ENCODE measurements at places on chromosomes 4 and X. TPM values are rescaled to one million over a fixed set of nuclear protein-coding genes. Genes with fewer than 3 reads are reported as not detected.

DNA sequence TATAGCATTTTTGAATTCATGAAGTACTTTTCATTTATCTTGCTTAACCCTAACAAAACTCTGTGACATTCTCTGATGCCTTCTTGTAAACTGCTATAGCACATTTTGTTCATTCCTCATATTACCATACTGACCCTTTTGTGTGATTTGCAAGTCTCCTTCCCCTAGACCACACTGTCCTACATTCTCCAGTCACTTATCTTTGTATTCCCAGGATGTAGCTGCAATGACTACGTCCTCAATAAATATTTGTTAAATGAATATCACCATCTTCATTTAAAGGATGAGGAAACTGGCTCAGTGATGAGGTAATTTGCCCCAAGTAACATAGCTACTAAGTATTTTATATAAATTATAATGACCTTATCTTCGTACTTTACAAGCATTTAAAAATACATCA lies 11.9 kb downstream of the HUWE1 start:
- no peak for DNase-seq

DNA sequence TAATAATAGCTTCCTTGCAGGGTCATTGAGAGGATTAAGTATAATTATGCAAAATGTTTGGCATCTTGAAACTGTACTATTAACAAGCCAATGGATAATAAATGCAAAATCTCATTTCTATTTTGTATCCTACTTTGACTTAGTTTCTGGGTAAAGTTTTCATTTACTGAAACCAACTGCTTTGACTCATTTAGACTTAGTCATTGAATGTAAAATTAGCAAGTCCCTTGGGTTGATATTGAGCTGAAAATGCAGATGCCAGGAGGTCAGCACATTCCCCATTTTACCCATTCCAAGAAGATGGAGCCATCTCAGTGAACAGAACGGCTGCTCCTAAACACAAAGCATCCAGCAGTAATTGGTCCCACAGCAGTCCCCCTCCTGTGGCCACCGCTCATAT lies 74.7 kb upstream of the GATB start:
- DNase-seq, result no peak

DNA sequence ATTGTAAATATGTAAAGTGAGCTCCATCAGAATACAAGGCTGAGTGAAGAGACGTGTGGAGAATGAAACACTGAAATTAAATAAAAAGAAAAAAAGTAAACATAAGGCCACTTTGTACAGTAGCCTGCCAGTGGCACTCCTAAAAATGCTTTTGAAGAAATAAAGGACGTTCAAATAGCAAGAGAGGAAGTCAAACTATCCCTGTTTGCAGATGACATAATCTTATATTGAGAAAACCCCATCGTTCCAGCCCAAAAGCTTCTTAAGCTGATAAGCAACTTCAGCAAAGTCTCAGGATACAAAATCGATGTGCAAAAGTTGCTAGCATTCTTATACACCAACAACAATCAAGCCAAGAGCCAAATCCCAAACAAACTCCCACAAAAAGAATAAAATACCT lies 24.2 kb downstream of the RASSF6 start:
- no peak for DNase-seq

GRCh38 chrX:4253092-4253491 lies 539.6 kb upstream of the PRKX start:
- peak; percentile 4 for DNase-seq

DNA sequence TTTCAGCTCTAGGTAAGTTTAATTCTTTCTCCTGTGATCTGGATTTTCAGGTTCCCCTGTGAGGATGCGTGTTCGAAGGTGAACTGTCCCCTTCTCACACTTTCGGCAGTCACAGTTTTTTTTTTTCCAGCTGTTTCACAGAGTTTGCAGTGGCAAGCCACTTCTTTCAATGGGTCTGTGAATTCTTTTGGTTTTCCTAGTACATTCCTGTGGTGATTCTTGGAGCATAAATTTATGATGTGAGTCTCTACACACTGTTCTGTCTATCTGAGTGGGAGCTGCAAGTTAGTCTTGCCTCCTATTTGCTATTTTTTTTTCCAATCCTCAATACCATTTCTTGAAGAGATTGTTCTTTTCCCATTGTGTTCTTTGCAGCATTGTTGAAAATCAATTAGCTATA lies 595.5 kb downstream of the RAPGEF2 start:
- peak; percentile 70 for DNase-seq

GRCh38 chr4:170776983-170777382 lies 687.2 kb upstream of the AADAT start:
- no peak for DNase-seq

DNA sequence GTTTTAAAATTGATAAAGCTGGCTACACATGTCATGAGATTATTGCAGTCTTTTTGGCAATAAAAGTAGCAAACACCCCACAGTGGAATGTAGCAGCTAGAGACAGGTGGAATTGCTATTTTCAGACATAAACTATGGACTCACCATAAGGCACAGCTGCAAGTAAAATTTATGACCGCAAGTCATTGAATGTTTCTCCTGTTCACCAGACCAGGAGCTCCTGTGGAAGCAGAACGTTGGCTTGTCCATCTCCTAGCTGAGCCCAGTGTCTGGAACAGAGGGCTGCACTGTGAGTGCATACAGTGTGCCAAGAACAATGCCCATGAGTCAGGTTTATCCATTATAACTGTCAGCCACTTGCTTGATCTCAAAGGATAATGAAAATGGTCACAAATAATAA lies 538.2 kb downstream of the INPP4B start:
- DNase-seq, result no peak

- no peak for DNase-seq
Measured at GRCh38 chr4:48664938-48665337, 115.1 kb downstream of the FRYL start.

DNA sequence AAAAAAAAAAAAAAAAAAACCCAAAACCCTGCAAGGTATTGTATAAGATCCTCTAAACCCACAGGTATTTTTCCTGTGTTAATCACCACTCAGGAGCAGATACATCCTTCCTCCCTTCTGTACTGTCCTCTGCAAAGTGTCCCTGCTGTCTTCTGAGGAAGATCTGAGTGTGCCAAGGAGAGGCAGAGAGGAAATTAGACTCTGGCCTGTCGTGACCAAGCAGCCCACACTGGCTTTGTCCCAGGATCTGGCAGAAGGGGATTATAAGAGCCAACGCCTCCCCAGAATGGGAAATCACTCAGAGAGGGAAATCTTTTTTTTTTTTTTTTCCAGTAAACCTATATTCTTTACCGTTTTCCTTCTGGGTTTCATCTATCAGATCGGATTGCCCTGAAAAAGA lies 39.6 kb downstream of the PTCHD1 start:
- no peak for DNase-seq

GRCh38 chr4:54912155-54912554 lies 213.2 kb downstream of the KDR start:
- no peak for DNase-seq

- no peak for DNase-seq
Measured at GRCh38 chr4:3463556-3464348, 646 bp downstream of the DOK7 start.

The F8A2 gene
- total RNA-seq, result not detected

The CFAP99 gene
- total RNA-seq, result not detected

The SPANXN3 gene
- total RNA-seq, result not detected
